ENCODE measurements at places on chromosomes 16 and 17.

DNA sequence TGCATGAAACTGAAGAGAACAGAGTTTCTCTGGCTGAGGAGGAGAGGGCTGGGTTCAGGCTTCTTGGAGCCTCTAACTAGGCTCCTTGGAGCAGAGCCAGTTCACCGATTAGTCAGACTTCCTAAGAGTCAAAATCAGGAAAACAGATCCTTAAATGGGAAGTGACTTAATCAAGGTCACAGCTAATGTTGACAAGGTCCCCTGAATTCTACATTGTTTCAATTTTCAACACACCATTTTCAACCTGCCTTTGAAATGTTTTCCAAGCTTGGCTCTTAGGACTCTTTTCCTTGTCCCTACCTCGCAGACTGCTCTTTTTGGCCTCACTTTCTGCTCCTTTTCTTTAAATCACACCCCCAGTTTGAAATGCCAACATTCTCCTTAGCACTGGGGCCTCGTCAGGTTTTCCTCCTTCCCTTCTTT is 16.3 kb downstream of the MYL4 start:
- peaks cover 56% of the 10 kb centered on the region for H3K4me1 ChIP-seq
- H3K27ac ChIP-seq, result peak overlapping the region; percentile 55
- no peaks in the 10 kb centered on the region for H3K27me3 ChIP-seq
- H3K4me3 ChIP-seq, result peak overlapping the region; percentile 7

DNA sequence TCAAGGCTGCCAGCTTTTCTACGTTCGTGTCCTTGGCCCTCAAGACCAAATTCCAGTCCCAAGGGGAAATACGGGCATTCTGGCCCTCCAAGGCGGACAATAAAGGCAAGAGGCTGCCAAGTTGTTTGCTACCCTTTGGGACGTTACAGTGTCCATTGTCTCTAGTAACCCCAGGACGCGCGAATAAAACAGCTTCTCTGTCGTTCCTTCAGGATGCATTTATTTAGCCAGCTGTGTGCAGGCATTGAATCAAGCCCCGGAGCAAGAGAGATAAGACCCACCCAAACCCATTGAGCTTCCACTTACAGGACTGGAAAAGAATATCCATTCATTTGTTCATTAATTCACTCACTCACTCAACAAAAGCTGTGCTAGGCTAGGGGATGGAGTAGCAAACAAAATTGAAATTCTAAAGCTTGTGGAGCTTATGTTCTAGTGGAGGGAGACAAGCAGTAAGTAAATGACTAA is 656 bp downstream of the MRPL58 start:
- H3K36me3 ChIP-seq, result peaks cover 42% of the 10 kb centered on the region
- peaks cover 40% of the 10 kb centered on the region for H3K4me1 ChIP-seq
- DNase-seq, result no peak
- peak overlapping the region; percentile 74 for H3K27ac ChIP-seq
- H3K27me3 ChIP-seq, result no peaks in the 10 kb centered on the region

- no peak overlapping the region for H3K27ac ChIP-seq
- peaks cover 3% of the 10 kb centered on the region for H3K36me3 ChIP-seq
- H3K4me1 ChIP-seq, result peaks cover 12% of the 10 kb centered on the region
Measured at GRCh38 chr16:72786606-72787005, 261.3 kb downstream of the ZFHX3 start.

GRCh38 chr17:7667656-7668406 is 17.1 kb downstream of the ATP1B2 start:
- DNase-seq, result no peak
- peaks cover 35% of the 10 kb centered on the region for H3K36me3 ChIP-seq
- no peak overlapping the region for H3K4me3 ChIP-seq
- no peak overlapping the region for H3K27ac ChIP-seq
- no peaks in the 10 kb centered on the region for H3K27me3 ChIP-seq

Data from Calu3 (cell line).